ENCODE measurements at places on chromosomes 2 and 18. TPM values are rescaled to one million over a fixed set of nuclear protein-coding genes. Genes with fewer than 3 reads are reported as not detected.

The MC5R gene
- total RNA-seq: not detected

- DNase-seq: no peak
These were observed 31.3 kb upstream of the C1D start for GRCh38 chr2:68094111-68094510.

- no peak for DNase-seq
These were observed 37.3 kb upstream of the ZNF512 start for GRCh38 chr2:27545348-27546141.

DNA sequence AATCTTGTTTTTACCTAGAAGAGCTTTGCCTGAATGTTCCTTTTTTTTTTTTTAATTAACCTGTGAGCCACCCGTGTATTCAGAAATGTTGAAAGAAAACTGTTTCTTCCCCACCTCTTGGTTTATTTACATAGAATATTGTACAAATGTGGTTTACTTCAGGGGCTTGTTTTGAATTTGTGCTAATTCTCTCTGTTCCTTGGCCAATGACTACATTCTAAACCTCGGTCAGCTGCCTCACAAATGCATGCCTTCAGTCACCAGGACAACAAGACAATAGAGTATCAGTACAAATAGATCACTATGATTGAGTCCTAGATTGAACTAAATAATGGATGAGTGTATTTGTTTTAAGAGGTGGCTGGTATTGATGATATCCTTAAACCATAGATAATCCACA is 36.0 kb downstream of the AGFG1 start:
- no peak for DNase-seq

- DNase-seq: no peak
These were observed 23.4 kb upstream of the RMP24 start for GRCh38 chr18:35949090-35949489.

GRCh38 chr18:71936744-71937143 is 607.4 kb downstream of the CBLN2 start:
- DNase-seq: no peak

Data from Right ventricle myocardium inferior (tissue), 1 donor.